DMS53 (cell line): ENCODE measurements at places on chromosomes 13 and 19.

- DNase-seq = no peak
These were observed 3.2 kb upstream of the ZNF235 start for GRCh38 chr19:44308011-44308410.

GRCh38 chr19:41906916-41907680 is 21.2 kb downstream of the ERFL start:
- DNase-seq = no peak

GRCh38 chr13:71576571-71576970 is 290.4 kb downstream of the DACH1 start:
- no peak for DNase-seq

- DNase-seq = no peak
These were observed 7.5 kb upstream of the MPV17L2 start for GRCh38 chr19:18185538-18185937.

DNA sequence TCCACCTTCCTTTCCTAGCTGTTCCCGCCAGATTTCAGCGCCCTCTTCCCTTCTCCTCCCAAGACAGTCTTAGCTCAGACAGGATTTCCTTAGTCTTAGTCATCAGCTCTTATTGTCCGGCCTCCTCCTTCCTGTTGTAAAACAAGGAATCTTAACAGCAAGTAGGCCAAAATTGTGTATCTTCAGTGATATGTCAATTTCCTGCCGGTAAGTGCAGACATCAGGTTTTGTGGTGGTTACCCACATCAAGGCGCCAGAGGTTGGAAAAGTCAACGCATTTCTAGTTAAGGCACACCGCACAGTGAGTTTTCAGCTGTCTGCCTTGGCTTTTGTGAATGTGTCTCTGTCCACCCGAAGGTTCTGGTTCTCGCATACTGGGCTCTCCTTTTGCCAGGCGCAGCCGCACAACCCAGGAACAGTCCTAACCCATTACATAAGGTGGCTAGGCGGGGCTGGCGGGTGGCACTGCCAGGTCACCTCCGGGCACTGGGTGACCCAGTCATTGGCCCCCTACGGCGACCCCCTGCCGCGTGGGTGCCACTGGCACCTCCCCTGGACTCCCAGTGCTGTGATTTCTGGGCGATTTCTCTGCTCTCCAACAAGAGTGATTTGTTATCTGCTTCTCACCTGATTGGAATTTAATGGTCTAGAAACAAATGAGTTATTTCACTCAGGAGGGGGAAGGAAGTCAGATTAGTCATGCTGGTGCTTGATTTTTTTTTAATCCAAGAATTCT is 12.9 kb downstream of the COL4A2 start:
- DNase-seq = no peak

- DNase-seq = no peak
These were observed 231.7 kb downstream of the MZT1 start for GRCh38 chr13:72495681-72496080.

DNA sequence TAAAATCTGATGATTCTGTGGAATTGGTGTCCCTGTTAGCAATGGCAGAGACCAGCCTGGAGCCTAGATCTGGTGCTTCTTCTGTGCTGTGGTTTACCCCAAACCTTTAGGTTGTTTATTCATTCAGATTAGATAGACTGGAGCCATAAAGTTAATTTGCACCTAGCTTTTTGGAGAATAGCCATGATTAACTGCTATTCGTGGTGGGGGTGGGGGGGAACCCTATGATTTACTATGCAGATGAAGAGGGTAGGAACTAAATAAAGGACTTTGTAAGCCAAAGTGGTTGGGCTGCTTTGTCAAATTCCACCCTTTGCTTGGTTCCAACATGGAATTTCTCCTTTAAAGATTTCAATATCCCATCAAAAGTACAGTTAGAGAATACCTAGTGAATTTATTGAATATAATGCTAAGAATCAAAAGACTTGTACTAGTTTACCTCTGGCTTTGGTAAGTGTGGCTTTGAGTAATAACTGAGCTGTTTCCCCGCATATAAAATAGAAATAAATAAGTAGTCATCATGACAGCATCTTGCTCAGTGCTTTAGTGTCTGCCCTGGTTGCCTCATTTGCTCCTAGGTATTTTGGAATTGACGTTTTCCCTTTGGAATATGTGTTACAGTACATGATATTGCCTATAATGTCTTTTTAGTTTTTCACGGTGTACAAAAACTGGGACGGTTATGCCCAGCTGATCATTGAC is 27.6 kb downstream of the SKA3 start:
- DNase-seq = no peak

DNA sequence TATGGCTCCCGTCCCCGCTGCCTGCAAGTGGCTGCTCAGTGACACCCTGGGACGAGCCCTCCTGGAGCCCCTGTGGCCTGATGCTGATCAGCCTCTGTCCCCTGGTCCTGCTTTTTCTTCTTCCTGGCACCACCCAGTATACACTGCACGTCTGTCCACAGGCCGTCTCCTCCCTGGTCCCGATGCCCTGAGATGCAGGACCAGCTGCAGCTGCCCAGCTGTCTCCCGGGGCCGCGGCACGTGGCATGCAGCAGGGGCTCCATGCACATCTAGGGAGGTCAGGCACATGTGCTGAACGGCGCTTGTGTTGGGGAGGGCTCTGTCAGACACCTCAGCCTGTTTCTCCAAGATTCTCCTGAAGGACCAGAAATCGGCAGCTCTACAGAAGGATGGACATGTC is 30.2 kb downstream of the ZFR2 start:
- DNase-seq = no peak

- DNase-seq = no peak
These were observed 7.0 kb downstream of the RCN3 start for GRCh38 chr19:49534632-49535385.

- DNase-seq = no peak
These were observed 3.5 kb upstream of the LGALS4 start for GRCh38 chr19:38816131-38816750.

- no peak for DNase-seq
These were observed 37.1 kb downstream of the MYO9B start for GRCh38 chr19:17112700-17113099.

GRCh38 chr13:109010912-109011311 is 381.5 kb downstream of the MYO16 start:
- DNase-seq = no peak

- DNase-seq = no peak
These were observed 4.9 kb downstream of the ZNF333 start for GRCh38 chr19:14694641-14695266.

GRCh38 chr19:53041366-53041765 is 3.2 kb upstream of the ERVV-2 start:
- no peak for DNase-seq

GRCh38 chr19:39319892-39320248 is 793 bp downstream of the LRFN1 start:
- DNase-seq = no peak

GRCh38 chr19:58183817-58184215 is 955 bp downstream of the ZNF274 start:
- DNase-seq = no peak

DNA sequence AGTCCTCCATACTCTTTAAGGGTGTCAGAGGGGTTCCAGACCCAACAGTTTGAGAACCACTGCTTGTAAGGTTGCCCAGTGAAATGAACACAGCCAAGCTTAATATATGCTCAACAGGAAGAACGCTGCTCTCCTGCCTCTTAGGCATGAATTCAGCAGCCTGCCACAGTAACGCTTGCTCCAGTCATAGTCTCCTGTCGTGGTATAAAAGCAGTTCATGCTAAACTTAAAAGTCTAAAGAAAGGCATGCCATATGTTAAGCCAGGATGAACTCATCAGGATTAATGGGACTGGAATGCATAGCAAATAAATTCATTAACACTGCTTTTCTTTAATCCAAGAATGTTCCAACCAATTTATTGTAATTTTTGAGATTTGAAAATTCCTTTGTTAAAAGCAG is 38.7 kb downstream of the SLC7A1 start:
- DNase-seq = no peak

GRCh38 chr19:46256855-46257254 is 27.3 kb downstream of the IGFL1 start:
- no peak for DNase-seq

DNA sequence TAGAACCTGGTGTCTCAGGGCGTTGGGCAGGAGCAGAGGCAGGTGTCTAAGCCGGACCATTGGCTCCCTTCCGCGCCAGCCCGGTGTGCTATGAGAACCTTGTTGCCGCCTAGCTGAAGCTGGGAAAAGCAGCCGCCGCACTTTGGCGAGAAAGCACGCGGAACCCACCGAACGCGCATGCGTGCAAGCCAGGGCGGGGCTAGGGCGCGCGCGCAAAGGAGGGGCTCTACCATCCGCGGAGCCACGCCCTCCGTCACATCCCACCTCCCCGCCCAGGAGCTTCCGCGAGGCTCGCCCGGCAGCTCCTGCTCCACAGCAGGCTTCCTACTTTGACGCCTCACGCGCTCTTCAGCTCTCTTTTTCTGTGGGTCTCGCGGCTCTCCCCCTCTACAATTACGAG is 51.3 kb downstream of the WDR87 start:
- DNase-seq = peak; percentile 99

DNA sequence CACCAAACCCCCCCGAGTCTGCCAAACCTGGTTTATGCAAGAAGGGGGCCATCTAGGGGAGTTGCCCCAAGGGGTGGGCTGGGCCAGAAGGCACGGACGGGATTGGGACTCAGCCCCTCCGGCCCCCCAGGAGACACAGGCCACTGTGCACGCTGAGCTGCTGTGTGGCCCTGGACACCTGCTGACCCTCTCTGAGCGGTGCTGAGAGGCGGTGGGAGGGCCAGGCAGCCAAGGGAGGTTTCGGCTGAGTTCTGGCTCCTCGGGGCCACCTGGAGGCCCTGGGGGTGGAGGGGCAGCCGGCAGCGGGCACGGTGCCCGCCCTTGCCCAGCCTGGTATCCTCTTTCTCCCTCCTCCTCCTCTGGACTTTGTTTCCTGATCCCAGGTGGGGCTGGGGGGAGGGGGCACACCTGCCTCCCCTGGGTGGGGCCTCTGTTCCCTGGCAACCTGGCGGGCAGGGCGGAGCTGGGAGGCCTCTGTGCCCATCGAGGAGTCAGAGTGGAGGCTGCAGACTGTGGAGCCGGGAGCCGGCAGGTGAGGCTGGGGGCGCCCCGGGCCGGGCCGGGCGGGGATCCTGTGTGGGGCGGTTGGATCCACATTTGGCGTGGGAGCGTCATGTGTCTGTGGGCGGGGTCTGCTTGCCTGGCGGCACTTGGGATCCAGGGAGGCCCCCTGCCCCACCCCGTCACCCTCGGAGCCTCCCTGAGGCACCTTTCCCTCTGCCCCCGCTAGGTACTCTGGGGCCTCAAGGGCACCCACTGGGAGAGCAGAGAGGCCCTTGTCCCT is at the start of gene MISP:
Gene MISP (plus strand): TSS at position 473 of the 784 bp plus-strand sequence. CDS start 5,835 bp downstream, outside the sequence.
- DNase-seq = peak; percentile 94

- peak; percentile 72 for DNase-seq
These were observed 54.7 kb downstream of the ZNF787 start for GRCh38 chr19:56066152-56067023.

GRCh38 chr19:42275103-42275502 is 6.1 kb downstream of the CIC start:
- DNase-seq = no peak

- peak; percentile 93 for DNase-seq
These were observed 2.8 kb upstream of the TM9SF2 start for GRCh38 chr13:99498171-99499161.

DNA sequence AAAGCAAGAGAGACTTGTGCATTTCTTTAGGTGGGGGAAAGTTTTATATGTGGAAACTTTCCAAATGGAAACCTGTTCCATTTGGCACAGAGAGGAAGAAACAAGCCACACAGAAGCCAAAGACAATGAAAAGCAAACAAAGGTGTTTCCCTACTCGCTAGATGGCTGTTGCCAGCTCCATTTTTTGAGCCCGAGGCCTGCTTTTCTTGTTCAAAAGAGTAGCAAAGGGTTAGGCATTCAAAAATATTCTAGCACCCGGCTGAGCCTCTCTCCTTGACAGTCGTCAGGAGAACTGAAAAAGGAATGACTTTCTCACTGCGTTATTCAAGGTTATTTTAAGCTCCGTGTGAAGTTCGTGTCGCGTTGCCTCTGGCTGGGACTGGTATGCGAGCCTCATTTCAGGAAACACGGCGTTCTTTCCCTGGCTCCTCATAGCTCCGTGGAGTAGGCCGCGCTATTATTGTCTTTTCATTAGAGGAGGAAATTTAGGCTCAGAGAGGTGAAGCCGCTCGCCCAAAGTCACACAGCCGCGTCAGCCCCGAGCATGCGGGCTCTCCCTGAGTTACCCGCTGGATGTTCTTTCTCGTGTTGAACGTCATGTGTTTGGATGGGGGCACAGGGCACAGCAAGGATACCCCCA is 7.6 kb downstream of the TRPM4 start:
- DNase-seq = no peak
